Progenitor cell of endocrine pancreas (in vitro differentiated cells): ENCODE measurements at places on chromosomes 7 and 10.
A peak's percentile ranks its signal among the peaks of the same experiment; 100 is the strongest.

- peak; percentile 80 for DNase-seq
These were observed 24.8 kb upstream of the SLIT1 start for GRCh38 chr10:97210543-97210960.

- no peak for DNase-seq
These were observed 353.0 kb downstream of the PARD3 start for GRCh38 chr10:34462056-34462455.

- DNase-seq = no peak
These were observed 1.1 kb downstream of the CYP26A1 start for GRCh38 chr10:93074597-93075368.

- DNase-seq = no peak
These were observed 361.6 kb upstream of the SHH start for GRCh38 chr7:156173748-156174353.

DNA sequence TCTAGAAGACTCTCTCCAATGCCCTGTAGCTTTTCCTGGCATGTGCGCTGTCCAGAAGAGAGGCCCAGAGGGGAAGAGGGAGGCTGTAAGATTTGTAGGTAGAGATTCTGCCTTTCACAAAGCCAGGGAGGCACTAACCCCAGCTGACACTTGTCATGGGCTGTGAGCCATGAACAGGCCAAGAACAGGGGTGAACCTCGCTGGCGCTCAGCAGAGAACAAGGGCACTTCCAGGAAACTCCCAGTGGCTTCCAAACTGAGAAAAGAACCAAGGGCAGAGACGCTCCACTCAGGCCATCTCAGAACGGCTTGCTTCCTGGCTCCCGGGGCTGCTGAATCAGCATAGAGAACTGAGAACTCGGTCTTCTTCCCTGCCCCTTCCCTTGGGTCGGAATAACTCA, 257.8 kb upstream of the ZNF32 start:
- no peak for DNase-seq

DNA sequence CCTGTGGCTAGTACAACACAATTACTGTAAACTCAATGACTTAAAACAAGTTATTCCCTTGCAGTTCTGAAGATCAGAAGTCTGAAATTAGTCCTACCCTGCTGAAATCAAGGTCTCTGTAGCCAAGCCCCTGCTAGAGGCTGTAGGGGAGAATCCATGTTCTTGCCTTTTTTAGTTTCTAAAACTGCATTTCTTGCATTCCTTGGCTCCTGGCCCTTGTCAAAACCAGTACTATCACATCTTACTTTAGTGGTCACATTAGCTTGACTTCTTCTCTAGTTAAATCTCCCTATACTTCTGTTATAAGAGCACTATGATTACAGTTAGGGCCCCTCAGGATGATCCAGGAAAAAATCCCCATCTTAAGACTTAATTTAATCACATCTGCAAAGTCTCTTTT, 567.0 kb downstream of the GFRA1 start:
- no peak for DNase-seq

GRCh38 chr10:32227802-32228201, 119.2 kb downstream of the EPC1 start:
- no peak for DNase-seq

DNA sequence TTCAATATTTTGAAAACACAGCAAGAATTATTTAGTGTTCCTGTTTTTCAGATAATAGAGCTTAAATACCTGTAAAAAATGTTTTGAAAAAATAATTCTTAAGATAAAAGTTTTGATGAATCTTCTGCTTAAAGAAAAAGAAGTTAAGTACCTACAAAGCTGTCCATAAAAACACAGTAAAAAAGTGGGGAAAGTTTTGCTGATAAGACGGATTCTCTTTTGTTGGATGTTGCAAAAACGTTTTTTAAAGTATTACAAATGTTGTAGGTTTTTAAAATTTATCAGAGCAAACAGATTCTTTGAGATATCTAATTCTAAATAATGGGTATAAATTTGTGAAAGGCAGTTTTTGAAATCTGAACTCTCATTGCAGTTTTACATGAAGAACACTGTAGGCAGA, 12.2 kb downstream of the DMTF1 start:
- DNase-seq = no peak

DNA sequence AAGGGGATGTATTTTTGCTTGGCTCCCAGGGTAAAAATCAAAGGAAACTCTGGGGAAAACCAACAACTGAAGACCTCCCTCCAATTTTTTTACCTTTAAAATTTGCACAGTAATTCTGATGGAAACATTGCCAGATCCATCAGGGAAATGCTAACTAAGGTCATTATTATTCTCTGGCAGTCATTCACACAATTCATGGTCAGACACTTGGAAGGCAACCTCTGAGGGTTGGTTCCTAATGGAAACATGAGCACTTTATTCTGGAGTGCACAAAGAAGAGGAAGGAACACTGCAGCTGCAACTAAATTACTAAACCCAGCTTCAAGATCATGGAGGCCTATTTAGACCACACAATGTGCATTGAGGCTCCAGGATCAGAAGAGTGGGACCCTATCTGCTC, 34.2 kb downstream of the SRI start:
- no peak for DNase-seq

DNA sequence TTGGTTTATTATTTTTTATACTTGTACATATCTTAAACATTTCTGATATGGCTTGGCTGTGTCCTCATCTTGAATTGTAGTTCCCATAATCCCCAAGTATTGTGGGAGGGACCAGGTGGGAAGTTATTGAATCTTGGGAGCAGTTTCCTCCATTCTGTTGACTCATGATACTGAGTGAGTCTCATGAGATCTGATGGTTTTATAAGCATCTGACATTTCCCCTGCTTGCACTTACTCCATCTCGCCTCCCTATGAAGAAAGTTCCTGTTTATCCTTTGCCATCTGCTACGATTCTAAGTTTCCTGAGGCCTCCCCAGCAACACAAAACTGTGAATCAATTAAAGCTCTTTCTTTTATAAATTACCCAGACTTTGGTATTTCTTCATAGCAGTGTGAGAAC, 207.7 kb downstream of the TPK1 start:
- no peak for DNase-seq

GRCh38 chr10:125283191-125283835, 123.0 kb upstream of the CTBP2 start:
- no peak for DNase-seq

- no peak for DNase-seq
These were observed 74.6 kb downstream of the ORC5 start for GRCh38 chr7:104133238-104133637.

DNA sequence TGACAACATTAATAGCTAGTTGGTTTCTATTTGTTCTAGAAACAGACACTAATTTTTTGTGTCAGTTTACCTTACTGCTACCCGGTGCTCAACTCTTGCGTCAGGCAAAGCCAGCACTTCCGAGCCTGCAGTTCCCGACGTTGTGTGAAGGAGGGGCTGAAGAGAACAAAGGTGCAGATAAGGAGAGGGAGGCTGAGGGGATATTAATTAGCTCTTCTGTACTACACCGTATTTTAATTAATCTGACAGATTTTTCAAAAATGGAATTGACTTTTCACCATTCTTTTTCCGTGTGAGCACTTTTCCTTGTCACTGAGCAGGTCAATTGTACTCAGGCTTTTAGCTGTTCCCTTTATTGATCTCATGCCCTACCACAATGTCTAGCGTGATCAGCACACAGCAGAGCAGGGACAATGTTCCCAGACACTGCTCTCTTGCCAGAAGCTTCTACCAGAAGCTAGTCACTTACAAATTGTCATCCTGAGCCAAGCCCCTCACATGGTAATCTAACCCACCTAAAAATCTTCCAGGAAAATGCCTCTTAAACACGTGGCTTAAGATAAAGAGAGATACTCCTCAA, 650.5 kb upstream of the MKI67 start:
- DNase-seq = no peak

GRCh38 chr7:142001163-142001874, 5.6 kb downstream of the MGAM start:
- DNase-seq = no peak

DNA sequence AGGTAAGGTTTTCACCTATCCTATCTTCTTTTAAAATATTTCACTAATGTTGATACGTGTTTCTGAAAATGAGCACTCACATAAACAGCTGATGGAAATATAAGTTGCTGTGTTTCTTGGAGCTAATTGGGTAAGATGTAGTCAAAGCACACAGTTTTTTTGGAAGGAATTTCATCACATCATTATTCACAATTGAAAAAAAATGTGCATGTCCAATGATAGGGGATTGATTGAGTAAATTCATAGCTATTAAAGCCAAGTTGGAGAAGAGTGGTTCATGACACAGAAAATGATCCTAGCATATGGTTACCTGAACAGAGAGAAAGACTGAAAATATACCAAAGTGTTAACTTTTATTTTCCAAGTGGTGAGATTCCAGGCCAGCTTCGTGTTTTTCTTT, 29.6 kb downstream of the GLI3 start:
- no peak for DNase-seq

GRCh38 chr7:151245360-151246101, 3.0 kb downstream of the SMARCD3 start:
- peak; percentile 63 for DNase-seq

DNA sequence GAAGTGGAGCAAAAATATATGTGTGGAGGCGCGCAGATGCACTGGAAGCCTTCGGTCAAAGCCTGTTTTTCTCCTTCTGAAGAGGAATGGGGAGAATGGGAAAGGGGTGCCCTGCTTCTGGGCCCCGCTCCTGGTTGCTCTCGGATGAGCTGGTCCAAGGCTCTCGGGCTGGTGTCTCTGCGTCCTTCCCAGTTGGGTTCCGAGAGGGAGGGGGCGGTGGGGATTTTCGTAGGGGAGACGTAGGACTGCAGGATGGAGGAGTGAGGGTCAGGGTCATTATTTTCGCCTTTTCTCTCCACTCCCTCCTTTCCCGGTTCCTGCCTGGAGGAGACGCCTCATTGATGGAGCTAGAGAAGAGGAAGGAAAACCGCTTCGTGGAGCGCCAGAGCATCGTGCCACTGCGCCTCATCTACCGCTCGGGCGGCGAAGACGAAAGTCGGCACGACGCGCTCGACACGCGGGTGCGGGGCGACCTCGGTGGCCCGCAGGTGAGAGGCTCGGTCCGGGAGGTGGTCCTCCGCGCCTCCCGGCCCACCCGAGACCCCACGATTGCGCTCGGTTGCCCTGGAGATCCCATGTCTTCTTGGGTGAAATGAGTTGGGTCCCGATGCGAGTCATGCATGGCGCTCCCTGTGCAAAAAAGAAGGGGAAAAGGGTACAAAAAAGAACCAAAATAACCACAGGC, 790 bp downstream of the ADAM22 start:
- peak; percentile 10 for DNase-seq

GRCh38 chr7:49279891-49280290, 355.5 kb downstream of the CDC14C start:
- DNase-seq = no peak

DNA sequence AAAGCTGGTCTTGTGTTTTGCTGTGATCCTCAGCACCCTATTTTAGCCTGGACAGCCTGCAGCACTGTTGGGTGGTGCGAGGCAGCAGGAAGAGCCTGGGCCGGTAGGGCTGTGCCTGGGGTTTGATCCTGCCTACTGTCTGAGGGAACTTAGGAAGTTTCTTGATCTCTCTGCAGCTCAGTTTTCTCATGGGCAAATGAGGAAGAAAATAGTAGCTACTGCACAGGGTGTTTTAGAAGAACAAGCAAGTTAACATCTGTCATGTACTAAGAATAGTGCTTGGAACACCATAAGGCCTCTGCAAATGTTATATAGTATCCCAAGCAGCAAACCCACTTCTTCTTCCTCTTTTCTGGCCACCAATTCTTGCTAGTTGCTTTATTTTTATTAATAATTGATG, 12.0 kb upstream of the AGR2 start:
- no peak for DNase-seq

DNA sequence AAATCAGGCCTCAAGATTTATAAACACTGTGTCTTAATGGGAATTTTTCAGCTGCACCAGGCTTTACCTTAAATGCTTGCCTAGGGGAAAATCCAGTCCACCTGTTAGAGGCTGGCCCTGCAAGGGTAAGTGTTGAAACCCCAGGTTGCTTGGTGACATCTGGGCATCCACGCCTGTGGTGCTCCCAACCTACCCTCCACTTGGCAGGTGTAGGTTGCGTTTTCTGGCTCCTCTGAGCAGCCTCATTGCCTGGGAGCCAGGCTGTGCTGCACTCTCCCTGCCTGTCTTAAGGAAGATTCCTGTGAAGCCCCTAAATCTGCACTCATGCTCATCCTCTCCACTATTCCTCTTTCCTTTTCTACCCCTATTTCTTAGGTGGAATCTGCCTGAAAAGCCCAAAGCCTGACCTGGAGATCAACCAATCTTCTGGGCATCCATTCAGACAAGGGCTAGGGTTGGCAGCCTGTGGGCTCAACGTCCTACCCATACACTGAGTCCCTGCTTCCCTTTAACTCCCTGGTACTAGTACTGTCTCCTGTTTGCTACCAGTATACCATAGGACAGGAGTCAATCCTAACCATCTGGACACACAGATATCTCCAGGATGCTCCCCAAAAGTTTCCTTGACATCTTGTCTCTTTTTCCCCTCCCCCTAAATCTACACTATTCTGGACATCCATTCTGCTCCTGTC, 150.4 kb downstream of the PDE1C start:
- no peak for DNase-seq

GRCh38 chr7:108643136-108643535, 73.5 kb downstream of the DNAJB9 start:
- no peak for DNase-seq

DNA sequence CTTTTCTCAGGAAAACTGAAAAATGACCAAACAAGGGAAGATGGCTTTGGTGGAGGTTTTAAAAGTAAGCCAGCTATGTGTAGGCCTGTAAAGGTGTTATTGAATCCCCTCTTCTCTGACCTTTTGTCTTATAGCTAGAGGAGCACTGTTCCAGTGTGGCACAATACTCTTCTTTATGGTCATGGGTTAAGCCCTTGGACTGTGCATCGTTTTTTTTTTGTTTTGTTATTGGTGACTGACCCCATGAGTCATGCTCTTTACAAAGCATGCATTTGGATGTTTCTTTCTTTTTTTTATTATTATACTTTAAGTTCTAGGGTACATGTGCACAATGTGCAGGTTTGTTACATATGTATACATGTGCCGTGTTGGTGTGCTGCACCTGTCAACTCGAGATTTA, 19.6 kb upstream of the FAM25A start:
- no peak for DNase-seq

GRCh38 chr10:79047875-79048638, 20.7 kb upstream of the ZMIZ1 start:
- DNase-seq = no peak

- DNase-seq = no peak
These were observed 112.9 kb downstream of the KIF20B start for GRCh38 chr10:89814278-89814677.
